ENCODE measurements at places on chromosomes 7 and 10.

- no peak for DNase-seq
These were observed 112.2 kb downstream of the OAT start for GRCh38 chr10:124306520-124306919.

- DNase-seq = no peak
These were observed 897.2 kb downstream of the CNTNAP2 start for GRCh38 chr7:147013825-147014224.

DNA sequence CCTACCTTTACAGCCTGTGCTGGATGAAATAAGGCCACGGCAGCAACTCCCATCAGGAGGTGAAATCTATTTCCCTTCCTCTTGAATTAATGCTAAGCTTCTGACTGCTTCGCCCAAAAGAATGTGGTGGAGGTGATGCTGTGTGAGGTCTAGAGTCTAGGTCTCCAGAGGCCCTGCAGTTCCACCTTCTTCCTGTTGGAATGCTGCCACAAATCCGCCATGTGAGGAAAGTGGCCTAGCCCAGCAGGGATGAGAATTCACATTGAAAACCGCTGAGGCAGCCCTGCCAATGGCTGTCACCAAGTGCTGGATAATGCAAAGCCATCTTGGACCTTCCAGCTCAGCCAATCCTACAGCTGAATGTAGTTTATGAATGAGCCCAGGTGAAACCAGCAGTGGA lies 28.0 kb downstream of the RHOBTB1 start:
- DNase-seq = no peak

GRCh38 chr7:112654322-112655216 lies 135.6 kb downstream of the TMEM168 start:
- DNase-seq = no peak

- no peak for DNase-seq
These were observed 6.5 kb downstream of the SAP25 start for GRCh38 chr7:100567031-100567730.

- no peak for DNase-seq
These were observed 365.7 kb downstream of the GATA3 start for GRCh38 chr10:8420182-8420581.

- DNase-seq = no peak
These were observed 175.8 kb upstream of the LYZL1 start for GRCh38 chr10:29112827-29113615.

DNA sequence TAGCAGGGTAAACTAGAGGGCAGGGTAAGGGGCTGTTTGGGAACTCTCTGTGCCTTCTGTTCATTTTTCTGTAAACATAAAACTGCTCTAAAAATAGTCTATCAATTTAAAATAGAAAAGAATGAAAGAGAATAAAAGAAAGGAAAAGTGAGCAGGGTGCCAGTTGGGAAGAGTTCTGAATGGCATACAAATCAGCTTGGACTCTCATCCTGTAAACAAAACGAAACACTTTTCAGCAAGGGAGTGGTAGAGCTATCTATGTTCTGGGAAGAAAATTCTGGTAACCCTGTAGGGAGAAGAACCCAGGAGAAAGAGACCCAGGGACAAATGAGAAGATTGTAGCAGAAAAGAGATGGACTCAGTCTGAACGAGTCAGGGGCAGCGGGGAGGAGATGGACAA lies 24.6 kb downstream of the SCRN1 start:
- no peak for DNase-seq

Data from head of caudate nucleus (tissue), 42 donors.